ENCODE measurements at places on chromosomes 2 and 18. TPM values are rescaled to one million over a fixed set of nuclear protein-coding genes. Genes with fewer than 3 reads are reported as not detected.
A peak's percentile ranks its signal among the peaks of the same experiment; 100 is the strongest.

EPB41L3 gene
- total RNA-seq: 0.53 TPM

SLC9A2 gene
- under 0.01 TPM for total RNA-seq

- DNase-seq: no peak
Observed at GRCh38 chr2:231483398-231484329, 19.4 kb upstream of the NCL start.

DNA sequence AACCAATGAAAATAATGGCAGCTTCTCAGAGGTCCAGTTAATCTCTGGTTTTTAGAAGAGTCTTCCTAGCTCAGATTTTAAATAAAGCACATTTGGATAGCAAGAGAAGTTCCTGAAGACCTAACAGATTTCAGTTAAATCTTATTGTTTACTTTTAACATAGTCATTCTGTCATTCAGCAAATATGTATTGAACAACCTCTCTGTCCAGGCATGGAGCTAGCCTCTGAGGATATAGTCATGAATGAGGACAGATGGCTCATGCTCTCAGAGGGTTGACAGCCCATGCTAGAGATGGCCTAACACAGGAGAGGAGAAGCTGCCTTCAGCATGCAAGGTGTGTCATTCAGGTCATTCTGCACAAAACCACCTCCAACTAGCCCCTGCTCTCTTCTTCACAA, 6.2 kb downstream of the CCBE1 start:
- peak; percentile 86 for DNase-seq

GRCh38 chr2:46831051-46831868, 84.3 kb downstream of the MCFD2 start:
- DNase-seq: no peak

Data from bronchial epithelial cell (primary cell).